ENCODE measurements at places on chromosomes 16 and 17. TPM values are rescaled to one million over a fixed set of nuclear protein-coding genes. Genes with fewer than 3 reads are reported as not detected.

- DNase-seq: no peak
These were observed 139.8 kb upstream of the ELAC2 start for GRCh38 chr17:13157656-13158055.

GRAPL gene
- total RNA-seq: 0.76 TPM

GRCh38 chr16:3938471-3938842 lies 57.9 kb upstream of the CREBBP start:
- DNase-seq: no peak

CDH13 gene
- total RNA-seq: 123 TPM

DNA sequence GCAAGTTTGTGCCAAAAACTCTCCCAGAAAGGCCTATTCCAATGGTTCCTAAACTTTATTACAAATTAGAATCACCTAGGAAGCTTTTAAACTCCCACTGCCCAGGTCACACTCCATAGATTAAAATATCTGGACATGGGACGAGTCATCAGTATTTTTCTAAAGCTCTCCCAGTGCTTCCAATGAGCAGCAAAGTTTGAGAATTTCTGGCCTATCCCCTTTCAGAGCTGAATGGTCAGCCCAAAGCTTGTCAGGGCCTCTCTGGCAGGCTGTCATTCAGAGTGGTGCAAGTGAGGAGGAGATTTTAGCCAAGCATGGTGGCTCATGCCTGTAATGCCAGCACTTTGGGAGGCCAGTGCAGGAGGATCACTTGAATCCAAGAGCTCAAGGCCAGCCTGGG lies 2.4 kb downstream of the BCL6B start:
- no peak for DNase-seq

DNA sequence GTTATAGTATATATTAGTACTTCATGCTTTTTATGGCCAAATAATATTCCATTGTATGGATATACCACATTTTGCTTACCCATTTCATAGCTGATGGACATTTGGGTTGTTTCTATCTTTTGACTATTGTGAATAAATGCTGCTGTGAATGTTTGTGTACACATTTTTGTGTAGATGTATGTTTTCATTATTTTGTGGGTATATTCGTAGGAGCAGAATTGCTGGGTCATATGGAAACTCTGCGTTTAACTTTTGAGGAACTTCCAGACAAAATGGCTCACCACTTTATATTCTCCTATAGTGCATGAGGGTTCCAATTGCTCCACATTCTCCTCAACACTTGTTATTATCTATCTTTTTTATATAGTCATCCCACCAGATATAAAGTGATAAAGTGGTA lies 88.6 kb downstream of the CCT6B start:
- DNase-seq: no peak

C1QL1 gene
- 1.7 TPM for total RNA-seq

GRCh38 chr16:50209546-50210265 lies 56.6 kb downstream of the TENT4B start:
- DNase-seq: no peak

G6PC1 gene
- total RNA-seq: not detected

DNA sequence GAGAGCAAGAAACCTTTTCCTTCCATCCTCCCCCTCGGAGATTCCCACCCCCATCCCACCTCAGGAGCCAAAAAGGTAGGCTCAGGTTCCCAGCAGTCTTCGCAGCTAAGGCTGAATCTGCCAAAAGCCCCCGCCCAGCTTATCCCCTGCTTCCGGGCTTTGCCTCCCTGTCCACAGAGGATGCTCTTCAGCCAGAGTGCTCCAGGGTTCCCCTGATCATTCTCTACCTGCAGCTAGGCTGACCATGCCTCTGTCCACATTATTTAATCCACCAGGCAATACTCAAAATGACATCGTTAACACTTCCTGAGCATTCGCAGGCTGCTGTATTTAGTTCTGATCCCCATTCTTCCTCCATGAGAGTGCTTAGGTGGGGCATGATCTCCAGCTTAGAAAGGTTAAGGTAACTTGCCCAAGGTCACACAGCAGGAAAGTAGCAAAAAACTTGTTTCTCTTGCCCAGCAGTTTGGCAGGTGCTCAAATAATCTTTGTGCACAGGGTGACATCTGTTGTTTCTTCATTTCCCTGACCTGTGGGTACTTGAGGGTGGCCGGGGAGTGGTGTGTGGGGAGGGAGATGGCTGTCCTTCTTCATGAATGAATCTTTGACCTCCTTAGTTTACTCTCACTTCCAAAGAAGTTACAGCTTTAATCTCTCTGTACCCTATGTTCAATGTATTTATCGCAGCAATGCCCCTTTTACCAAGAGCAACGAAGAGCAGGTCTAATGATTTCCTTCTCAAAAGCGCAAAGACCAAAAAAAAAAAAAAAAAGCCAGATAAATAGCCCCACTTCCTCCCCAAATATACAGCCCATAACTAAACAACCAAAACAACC lies 848 bp upstream of the TBKBP1 start:
- no peak for DNase-seq

GRCh38 chr17:60442271-60443173 lies 20.2 kb downstream of the CHCT1 start:
- no peak for DNase-seq

NACA2 gene
- not detected for total RNA-seq

AGRP gene
- total RNA-seq: not detected

PDILT gene
- not detected for total RNA-seq

BAIAP3 gene
- total RNA-seq: 1.8 TPM

DCUN1D3 gene
- 10.4 TPM for total RNA-seq

- DNase-seq: no peak
These were observed 96.0 kb downstream of the TOX3 start for GRCh38 chr16:52450916-52451315.

GRCh38 chr17:59436900-59437299 lies 105.4 kb downstream of the YPEL2 start:
- peak; percentile 77 for DNase-seq

GRCh38 chr16:19861133-19861532 lies 23.5 kb downstream of the GPRC5B start:
- no peak for DNase-seq

- DNase-seq: no peak
These were observed 28.3 kb downstream of the ETV4 start for GRCh38 chr17:43517615-43518386.

- DNase-seq: no peak
These were observed 82.7 kb upstream of the CORO6 start for GRCh38 chr17:29705386-29705785.

- no peak for DNase-seq
These were observed 24.7 kb upstream of the KRT20 start for GRCh38 chr17:40909755-40910154.

- no peak for DNase-seq
These were observed 6.3 kb downstream of the CSF3 start for GRCh38 chr17:40021451-40021971.

DNA sequence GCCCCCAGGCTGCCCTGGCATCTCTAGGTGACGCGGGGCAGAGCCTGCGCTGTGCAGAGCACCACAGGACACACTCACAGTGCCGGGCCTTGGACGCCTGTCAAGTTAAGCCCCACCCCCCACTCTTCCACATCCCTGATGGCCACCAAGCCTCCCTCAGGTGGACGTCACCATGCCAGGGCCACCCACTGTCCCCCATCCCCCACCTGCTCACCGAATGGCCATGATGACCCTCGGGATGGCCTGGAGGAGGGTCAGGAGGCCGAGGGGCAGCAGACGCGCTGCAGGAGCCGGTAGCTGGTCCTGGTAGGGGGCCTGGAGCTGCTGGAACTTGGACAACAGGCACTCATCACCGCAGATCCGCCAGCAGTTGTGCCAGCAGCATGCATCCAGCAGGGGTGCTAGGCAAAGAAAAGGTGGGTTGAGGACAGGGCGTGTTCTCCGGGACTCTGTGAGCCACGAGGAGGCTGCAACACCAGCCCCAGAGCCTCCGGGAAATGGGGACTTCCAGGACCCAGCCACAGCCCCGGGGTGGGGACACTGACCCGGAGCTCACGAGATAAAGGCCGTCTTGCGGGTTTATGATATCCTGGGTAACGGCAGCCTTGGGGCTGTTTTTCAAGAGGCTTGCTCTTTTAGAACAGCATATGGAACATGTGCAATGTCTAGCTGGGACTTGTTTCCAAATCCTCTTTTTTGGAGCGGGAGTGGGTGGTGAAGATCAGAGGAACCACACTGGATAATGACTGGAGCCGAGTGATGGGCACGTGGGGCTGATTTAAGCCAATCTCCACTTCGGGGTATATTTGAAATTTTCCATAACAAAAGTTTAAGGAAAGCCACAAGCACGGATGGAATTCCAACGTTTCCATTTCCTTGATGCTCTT lies 11.4 kb downstream of the C16orf95 start:
- peak; percentile 34 for DNase-seq

- DNase-seq: peak; percentile 55
These were observed 89.8 kb downstream of the C16orf95 start for GRCh38 chr16:87227296-87227951.

DNA sequence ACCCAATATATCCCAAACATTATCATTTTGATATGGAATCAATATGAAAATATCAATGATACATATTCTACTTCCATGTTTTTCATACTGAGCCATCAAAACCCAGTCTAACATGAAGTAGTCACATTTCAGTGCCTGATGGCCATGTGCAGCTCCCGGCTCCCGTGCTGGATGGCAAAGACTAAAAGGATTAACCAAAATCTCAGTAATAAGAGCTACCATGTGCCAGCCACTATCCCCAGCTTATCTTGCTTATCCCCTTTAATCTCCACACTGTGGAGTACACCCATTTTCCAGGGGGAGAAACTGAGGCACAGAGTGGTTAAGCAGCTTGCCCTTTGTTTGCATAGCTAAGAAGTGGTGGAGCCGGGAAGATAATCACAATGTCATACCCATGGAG lies 9.2 kb downstream of the CD300LG start:
- DNase-seq: no peak

DNA sequence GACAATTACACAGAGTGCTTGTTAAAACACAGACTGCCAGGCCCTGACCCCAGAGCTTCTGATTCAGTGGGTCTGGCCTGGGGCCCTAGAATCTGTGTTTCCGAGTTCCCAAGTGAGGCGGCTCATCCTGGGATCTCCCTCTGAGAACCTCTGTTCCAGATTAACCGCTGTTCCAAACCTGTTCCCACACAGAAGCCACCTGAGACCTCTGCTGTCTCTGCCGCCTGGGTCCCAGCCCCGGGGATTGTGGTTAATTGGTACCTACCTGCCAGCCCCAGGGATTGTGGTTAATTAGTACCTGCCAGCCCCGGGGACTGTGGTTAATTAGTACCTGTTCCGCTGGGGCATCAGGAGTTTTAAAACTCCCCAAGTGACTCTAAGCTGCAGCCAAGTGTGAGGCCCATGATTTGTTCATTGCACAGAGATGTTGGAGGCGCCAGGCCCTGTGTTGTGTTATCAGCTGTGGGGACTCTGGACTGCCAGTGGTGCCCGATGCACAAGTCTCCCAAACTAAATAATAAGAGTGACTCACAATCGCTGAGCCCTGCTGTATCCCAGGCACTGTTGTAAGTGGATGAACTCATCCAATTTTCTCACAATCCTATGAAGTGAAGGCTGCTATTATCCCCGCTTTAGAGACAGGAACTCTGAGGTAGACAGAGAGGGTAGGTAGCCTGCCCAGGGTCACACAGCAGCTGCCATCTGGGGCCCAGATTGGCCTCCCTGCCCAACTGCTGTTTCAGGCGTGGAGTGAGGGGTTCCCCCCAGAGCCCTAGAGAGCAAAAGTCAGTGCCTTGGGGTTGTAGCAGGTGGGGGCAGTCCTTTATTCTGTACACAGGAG lies 219.7 kb downstream of the IRF8 start:
- no peak for DNase-seq

DYNLRB2 gene
- total RNA-seq: not detected

GRCh38 chr16:76946879-76947278 lies 244.1 kb upstream of the MON1B start:
- no peak for DNase-seq

DNA sequence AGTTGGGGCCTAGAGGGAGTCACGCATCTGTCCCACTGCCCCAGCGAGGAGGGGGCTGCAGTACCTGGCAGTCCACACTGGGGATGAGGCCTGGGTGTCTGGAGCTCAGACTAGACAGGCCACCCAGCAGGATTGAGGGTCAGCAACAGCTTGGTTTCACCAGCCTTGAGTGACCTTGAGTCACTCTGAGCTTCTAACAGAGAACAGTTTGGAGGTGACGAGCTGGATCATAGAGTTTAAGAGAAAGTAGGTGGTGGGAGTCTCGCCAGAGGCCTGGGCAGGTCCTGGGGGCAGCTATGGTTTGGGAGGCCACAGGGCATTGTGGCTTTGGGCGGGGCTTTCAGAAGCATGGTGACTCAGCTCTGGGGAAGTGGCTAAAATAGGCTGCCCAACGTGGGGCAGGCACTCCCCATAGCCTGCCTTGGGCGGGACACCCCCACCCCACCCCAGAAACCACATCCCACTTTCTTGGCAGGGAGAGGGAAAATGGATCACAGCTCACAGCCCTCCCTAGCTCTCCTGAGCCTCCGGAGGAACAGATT lies 20.5 kb downstream of the CDC42EP4 start:
- DNase-seq: peak; percentile 87

DNA sequence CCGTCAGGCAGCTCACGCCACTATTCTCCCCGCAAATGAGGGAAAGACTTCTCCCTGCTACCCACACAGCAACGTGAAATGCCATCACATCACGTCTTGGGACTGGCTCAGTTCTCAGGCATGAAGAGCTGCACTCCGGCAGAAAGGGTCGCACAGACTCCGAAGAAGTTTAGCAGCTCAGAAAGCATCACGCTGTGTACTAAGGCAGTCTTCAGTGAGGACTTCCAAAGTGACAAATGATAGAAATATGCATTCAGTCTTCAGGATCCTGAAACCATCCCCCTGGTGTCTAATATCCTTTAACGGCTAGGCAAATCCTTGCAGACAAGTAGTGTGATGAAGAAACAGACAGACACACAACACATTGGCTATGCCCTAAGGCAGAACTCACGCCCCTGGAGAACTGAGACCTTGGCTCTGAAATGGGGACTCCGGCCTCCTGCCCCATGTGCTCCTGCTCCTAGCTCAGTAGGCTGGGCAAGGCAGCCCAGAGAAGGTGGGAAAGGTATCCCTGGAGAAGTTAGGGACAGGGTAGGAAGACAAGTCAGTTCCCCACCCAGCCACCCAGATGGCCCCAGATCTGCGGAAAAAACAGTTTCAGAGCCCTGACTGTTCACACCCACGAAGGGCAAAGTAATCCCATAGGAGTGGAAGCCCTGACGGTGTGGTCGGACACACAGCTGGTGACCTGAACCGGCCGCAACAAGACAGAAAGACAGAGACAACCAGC lies 1.6 kb downstream of the XYLT1 start:
- no peak for DNase-seq

HOXB7 gene
- total RNA-seq: 0.50 TPM

CCL16 gene
- not detected for total RNA-seq

DNA sequence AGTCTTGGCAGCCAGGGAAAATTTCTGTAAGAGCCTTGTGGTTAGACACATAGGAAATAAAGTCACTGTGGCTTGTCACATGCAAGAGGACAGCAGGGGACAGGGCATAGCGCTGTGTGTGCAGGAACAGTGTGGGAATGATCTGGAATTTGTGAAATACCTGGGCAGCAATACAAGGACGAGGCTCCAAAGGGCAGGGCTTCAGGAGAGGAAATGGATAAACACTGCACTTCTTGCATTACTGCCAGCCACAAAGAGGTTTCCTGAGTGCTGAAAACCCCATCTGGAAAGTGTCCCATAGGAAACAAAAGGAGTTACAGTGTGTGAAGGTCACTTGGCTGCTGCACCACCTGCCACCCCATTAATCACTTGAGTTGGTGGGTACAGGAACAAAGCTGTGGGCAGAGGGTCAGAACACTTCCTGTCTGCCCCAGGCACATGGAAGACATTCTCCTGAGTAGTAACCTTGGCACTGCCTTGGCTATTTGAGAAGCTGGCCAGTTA lies 12.1 kb upstream of the HP start:
- DNase-seq: no peak

All from right cardiac atrium (tissue), 5 donors.